ENCODE measurements at places on chromosomes 16 and 17.

GRCh38 chr17:6639586-6640535 is 650 bp downstream of the KIAA0753 start:
- DNase-seq, result no peak

GRCh38 chr17:69314246-69315065 is 12.5 kb downstream of the ABCA5 start:
- no peak for DNase-seq

DNA sequence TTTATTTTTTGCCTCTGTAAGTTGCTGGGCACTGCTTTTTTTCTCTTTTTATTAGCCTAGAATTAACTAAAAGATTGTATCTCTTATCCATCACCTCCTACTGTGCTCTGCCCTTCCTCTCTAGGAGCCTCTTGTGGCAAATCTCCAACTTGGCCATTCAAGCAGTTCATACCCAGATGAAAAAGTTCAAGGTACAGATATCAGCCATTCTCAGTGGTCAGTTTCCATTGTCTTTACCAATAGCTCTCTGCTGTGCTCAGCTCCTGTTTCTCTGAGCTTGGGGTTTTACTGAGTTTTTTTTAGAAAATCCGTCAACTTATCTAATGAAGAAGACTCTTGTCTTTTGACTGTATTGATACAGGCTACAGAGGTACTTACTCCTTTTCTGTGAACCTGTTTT is 15.6 kb downstream of the MOSMO start:
- DNase-seq, result no peak

GRCh38 chr16:15705064-15705565 is 55.1 kb downstream of the NDE1 start:
- DNase-seq, result no peak

DNA sequence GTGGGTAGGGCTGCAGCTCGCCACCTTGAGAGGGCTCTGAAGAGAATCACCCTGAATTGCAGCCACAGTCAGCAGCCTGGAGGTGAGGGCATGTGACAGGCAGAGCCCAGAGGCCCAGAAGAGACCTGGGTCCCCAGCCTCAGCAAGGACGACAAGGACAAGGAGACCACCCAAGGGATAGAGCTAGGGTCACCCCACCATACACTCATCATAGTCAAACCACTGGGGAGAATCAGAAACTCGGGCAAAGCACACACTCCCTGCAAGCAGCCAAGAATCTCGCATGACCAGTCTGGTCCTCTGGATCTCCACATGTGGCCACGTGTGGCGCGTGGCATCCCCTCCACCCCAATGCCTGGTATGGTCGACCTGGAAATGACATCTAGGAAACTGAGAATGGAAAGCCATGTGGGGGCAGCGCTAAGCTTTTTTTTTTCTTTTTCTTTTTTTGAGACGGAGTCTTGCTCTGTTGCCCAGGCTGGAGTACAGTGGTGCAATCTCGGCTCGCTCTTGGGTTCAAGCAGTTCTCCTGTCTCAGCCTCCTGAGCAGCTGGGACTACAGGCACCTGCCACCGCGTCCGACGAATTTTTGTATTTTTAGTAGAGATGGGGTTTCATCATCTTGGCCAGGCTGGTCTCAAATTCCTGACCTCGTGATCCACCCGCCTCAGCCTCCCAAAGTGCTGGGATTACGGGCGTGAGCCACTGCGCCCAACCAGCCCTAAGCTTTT is 4.6 kb upstream of the SPHK1 start:
- DNase-seq, result no peak

- DNase-seq, result no peak
Observed at GRCh38 chr17:76497979-76498875, 3.0 kb downstream of the RHBDF2 start.
